ENCODE measurements at places on chromosomes 1 and 21.

DNA sequence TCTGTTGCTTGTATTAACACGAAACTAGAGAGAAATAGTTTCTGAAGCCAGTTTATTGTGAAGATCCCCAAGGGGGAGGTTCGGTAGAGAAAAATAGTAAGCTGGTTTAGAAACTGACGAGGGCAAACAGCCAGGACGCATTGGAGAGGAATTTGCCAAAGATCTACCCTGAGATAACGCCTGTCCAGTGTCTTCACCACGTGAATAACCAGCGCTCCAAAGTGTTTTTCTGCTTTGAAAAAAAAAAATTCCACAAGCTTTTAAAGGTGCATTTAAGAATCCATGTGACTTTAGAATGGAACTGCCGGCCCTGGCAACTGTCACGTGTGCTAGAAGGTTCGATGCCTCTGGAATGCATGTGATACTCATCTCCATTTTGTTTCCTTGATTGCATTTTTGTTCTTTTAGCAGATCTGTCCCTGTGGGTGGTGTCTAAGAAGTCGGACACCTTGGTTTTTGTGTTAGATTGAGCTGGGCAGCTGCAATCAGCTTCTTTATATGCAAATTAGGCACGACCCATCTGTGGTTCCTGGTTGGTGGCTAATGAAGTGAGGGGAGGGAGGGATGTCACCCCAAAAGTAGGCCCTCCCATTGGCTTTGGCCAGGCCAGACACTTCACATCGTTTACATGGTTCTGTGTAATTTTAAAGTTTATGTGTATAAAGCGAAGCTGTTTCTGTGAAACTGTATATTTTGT lies 1.3 kb upstream of the THAP3 start:
- DNase-seq = no peak

GRCh38 chr1:147565189-147565980 lies 24.1 kb downstream of the BCL9 start:
- no peak for DNase-seq

GRCh38 chr1:156121457-156121856 lies 6.9 kb downstream of the LMNA start:
- DNase-seq = no peak

DNA sequence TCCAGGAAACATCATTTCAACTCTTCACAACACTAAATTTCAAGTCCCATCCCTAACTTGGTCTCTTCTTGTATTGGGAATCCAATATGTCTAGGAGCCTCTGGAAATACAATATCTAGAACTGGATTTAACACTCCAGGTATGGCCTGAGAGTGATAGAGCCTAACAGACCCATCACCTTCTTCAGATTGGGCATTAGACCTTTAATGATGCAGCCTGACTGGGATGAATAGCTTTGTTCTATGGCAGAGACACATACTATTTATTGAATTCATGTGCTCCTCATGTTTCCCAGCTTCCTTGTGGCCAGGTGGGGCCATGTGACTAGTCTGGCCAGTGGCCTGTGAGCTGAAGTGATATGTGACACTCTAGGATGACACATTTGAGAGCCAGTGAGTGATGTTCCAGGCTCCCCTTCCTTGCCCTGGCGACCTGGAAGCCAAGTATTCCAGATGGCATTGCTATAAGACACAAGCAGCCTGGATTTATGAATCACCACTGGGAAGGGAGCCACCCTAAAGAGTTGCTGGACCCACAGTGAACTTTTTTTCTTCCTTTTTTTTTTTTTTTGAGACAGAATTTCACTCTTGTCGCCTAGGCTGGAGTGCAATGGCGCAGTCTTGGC lies 31.0 kb upstream of the POU3F1 start:
- no peak for DNase-seq

DNA sequence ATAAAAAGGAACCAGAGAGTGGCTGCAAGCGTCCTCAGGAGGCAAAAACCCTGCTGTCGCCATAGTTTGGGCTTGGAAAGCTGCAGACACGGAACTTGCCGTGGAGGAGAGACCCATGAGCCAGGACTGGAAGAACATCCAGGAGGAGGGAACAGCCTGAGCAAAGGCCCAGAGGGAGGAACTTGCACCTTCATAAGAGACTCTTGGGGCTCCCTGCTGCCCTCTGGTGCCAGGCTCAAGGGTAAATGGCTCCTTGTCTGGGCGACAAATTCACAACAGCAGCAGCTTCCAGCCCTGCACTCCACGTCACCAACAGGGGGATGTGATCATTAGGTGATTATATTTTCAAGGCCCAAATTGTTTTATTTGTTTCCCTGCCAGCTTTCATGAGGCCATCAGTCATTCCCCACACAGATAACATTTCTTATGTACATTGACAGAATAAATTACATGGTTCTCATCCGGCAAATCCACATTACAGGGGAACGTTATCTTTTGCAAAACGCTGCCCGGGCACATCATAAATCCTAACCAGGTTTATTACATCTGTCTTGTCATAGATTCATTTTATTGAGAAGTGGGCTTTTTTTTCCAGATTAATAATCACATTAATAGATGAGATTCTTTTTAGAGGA lies 143.0 kb upstream of the GRIK3 start:
- no peak for DNase-seq

- no peak for DNase-seq
Measured at GRCh38 chr21:31255896-31256295, 88.2 kb downstream of the TIAM1 start.

- no peak for DNase-seq
Measured at GRCh38 chr1:244817415-244817894, 18.0 kb upstream of the COX20 start.
